Activated CD8-positive, alpha-beta memory T cell treated with anti-CD3 and anti-CD28 coated beads, Interleukin-2, amount 50 U/mL, for 4 hours (primary cell): ENCODE measurements at places on chromosomes 12 and 14.

- DNase-seq, result no peak
Measured at GRCh38 chr12:130486891-130487416, 149.3 kb downstream of the PIWIL1 start.

GRCh38 chr14:97603201-97603600 lies 806.0 kb downstream of the VRK1 start:
- DNase-seq, result peak; percentile 32

DNA sequence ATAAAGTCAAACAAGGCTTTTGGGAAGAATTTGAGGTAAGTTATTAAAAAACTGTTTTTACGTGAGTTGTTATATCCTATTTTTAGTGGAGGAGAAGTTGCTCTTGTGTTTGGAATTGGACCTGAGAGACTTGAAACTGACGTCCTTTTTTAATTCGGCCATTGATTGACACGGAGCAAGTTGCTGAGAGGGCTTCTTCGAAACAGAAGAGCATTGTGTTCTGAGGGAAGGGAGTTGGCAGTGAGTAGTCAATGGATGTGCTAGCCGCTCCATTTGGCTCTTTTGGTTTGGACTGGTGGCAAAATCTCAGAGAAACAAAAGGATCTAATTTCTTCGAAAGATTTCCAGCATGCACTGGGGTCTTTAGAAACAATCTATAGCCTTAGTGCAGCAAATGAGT lies 37.3 kb downstream of the PTPN11 start:
- no peak for DNase-seq

DNA sequence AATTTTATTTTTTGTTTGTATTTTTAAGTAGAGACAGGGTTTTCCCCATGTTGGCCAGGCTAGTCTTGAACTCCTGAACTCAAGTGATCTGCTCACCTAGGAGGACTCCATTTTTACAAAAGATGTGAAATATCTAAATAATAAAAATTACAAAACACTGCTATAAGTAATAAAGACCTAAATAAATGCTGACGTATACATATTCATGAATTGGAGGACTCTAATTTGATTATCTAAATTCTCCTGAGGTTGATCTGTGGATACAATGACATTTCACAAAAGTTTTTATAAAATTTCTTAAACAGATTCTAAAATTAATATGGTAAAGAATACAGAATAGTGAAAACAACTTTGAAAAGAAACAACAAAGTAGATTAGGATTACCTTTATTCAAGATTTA lies 1224.0 kb downstream of the SLC16A7 start:
- no peak for DNase-seq

GRCh38 chr12:124715121-124715990 lies 147.9 kb upstream of the NCOR2 start:
- DNase-seq, result no peak

DNA sequence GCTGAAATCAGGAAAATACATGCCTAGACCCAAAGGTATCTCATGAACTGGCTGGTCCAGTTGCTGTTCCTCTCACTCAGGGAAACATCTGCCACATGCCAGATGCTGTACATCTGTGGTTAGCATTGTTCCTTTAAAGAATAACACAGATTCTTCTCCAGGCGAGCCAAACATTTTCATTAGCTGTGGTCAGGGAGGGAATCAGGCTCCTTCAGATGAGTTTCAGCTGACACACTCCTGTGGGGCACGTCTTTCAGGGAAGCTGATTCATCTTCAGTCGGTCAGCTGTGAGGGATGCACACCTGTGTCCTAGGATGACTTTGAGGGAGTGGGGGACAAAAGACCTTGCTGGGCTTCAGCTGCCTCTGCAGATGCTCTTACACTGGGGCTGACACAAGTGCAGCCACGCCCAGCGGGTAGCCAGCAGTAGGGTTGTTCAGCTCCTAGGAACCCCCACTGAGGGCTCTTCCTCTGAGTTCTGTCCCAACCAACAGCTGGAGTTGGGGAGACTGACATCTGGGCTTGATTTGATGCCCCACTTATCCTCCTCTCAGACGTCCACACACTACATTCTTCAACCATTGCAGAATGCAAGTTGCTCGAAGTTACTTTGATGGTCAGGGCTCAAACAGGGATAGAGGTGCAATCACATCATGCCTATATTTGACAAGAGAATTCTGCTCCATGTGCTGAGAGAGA lies 155.0 kb downstream of the NUAK1 start:
- DNase-seq, result no peak

DNA sequence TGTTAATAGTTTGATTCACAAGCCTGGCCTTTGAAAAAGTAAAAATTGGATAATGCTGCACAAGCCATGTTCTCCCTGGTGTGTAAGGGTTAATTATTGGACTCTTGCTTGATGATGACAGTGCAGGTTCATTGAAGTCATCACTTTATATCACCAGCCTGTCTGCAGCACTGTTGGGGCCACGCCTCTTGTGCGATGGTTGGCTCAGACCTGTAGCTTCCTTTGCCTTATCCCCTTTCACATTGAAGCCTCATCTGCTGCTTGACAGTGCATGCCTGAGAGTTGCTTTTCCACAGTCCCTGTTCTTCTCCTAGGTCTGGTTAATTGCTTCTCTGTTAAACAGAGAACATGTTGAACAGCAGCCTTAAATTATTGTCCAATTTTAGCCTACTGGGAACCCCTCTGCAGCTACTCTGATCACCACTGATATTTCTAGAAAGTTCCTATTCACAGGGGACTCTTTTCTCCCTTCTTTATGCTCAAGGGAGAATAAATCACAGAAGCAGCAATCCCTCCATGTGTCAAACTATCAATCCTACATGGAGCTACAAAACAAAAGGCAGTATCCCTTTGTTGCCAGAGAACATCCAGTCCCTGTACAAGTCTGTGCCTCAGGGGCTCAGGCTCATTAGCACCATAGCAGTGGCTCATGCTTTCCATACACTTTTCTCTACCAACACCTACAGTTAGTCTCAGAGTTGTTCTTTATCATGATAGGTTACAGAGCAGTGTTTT lies 322.1 kb downstream of the RGS6 start:
- no peak for DNase-seq

- no peak for DNase-seq
Measured at GRCh38 chr12:25119020-25119419, 75.9 kb downstream of the DNAI7 start.

GRCh38 chr12:76275511-76276093 lies 72.6 kb downstream of the BBS10 start:
- DNase-seq, result no peak

GRCh38 chr12:113194971-113195391 lies 9.5 kb downstream of the RITA1 start:
- no peak for DNase-seq

DNA sequence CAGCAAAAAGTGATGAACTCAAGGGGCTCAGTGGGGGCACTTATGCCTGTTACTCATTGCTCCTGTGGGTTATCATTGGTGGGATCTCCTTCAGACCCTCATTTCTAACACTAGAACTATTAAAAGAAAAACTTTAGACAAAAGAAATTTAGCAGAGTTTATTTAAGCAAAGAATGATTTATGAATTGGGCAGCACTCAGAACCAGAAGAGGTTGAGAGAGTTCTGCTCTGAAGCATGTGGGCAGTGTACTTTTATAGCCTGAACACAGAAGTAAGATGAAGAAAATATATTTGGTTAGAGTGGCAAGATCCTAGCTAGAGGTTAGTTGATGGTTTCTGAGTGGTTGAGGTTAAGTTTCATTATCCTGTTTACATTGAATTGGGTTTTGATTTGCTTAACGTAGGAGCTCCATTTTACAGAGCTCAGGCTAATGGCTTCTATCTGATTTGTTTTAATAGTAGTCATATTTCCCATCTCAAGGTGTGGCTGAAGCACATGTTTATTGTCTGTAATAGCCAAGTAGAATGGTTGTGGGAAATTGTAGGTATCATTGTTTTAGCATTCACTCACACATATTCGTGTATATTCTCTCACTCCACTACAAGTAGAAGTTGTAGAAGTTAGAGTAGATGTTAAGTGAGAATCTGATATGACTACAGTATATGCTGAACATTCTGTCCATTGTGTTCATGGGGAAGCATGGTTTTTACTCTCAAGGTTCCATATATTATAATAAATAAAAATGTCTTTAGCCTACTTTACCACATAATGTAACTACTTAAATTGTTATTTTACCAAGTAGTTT lies 27.6 kb downstream of the LEMD3 start:
- DNase-seq, result no peak

DNA sequence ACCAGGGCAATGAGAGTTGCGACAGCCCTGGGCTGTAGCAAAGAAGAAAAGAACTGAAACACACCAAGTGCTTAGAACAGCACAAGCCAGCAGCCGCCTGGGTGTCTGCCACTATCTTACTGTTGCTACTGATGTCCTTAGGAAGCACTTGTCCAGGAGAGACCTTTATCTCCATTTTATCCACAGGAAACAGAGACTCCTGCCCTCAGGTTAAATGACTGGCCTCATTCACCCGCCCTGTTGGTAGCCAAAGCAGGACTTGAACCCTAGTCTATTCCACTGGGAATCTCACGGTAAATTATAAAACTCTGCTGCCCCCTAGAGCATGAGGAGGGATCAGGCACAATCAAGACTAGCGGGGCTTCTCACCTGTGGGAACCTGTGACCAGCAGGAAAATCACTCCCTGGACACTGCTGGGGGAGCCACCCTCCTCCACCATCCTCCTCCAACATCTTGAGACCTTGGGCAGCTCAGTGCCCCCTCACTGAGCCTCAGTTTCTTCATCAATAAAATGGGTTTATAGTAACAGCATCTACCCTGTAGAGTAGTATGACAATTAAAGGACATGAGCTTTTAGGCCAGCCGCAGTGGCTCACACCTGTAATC lies 20.5 kb upstream of the TESC start:
- peak; percentile 24 for DNase-seq

GRCh38 chr14:45290547-45290946 lies 37.5 kb upstream of the MIS18BP1 start:
- DNase-seq, result no peak

- DNase-seq, result no peak
Measured at GRCh38 chr14:65038966-65039365, 52.3 kb downstream of the FNTB start.

GRCh38 chr14:77088645-77089044 lies 9.4 kb upstream of the CIPC start:
- DNase-seq, result no peak

DNA sequence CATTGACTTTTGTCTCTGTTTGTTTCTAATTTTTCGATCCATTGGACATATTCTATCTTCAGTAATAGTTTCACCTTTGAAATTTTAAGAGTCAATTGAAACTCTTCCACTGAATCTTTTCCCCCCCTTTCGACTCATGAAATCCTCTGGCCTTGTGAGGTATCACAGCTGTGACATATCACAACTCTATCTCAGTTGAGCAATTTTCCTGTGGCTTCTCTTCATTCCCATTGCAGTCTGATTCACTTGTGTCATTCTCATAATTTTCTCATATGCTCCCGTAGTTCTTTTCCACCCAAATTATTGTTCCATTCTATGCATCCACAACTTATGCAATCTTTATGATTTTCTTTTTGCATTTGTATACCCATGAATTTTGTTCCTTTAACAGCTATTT lies 261.6 kb downstream of the DACT1 start:
- DNase-seq, result no peak

DNA sequence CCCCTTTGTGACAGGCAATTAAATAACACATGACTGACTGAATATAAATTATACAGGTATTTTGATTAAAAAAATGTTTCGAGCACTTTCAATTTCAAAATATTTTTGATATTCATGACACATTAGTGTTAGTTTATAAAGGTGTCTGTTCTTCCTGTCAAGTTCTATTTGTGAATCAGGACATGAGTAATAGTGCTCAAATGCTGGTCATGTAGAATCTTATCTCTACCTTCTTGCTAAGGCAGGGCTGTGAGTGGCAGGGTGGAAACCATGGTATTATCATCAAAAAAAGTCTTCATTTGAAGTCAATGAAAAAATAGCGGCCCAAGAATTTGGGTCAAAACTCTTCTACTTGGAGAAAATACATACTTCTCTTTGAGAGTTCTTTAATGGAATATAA lies 250.2 kb downstream of the DACT1 start:
- no peak for DNase-seq

- DNase-seq, result no peak
Measured at GRCh38 chr14:104476437-104476836, 103.1 kb upstream of the C14orf180 start.

- DNase-seq, result no peak
Measured at GRCh38 chr14:53938136-53938837, 18.3 kb downstream of the BMP4 start.

- no peak for DNase-seq
Measured at GRCh38 chr12:127928615-127929571, 338.1 kb upstream of the TMEM132C start.

- DNase-seq, result peak; percentile 67
Measured at GRCh38 chr14:68627868-68628604, 164.8 kb downstream of the ZFP36L1 start.

GRCh38 chr12:83256562-83256961 lies 569.9 kb downstream of the TMTC2 start:
- no peak for DNase-seq

DNA sequence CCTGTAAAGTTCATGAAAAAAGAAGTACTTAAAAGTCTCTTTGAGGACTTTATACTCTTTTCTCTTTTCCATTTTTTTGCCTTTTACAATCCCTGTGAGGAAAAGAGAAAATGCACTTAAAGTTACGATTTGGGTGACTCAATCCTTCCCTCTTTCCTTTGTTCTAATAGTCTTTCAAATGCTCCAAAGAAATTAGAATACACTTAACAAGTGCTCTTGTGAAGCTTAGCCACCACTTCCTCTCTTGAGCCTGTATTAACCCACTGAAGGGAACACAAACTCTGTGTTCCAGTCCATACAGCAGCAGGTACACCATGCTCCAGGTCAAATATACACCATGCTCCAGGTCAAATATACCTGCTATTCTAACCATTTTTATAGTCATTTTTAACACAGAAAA lies 581.1 kb upstream of the MGAT4C start:
- DNase-seq, result no peak

DNA sequence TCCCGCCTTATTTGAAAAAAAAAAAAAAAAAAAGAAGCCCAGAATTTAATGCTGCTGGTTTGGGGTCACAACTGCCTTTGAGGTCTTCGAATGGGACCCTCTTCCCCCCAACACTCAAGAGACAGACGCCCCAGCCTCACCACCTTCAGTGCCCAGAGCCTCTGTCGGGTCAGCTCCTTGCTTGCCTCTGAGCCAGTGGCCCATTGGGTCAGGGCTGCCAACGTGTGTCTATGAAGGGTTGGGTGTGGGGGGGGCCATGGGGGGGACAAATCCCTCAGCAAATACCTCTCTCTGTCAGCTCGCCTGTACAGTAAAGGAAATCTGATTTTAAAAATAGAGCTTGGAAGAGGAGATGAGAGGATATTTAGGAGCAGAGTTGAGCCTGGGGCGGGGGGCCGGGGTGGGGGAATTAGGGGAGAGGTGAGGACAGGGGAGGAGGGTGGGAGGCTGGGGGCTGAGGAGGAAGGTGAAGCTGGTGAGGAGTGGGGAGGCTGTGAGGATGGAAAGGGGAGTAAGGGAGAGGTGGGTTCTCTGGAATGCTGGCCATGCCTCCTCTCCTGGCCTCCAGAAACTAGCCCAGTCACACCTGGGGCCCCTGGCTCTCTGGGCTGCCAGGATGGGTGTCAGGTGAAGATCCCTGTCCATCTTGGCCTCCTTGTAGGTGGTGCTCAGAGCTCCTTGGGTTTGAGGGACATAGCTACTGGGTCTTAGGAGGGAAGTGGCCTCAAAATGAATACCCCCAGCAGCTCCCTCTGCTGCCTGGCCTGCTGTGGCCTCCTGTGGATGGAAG lies 13.3 kb downstream of the RTL1 start:
- DNase-seq, result peak; percentile 9

GRCh38 chr14:94536836-94537235 lies 24.4 kb upstream of the SERPINA4 start:
- no peak for DNase-seq
